ENCODE measurements at places on chromosomes 16 and 17. TPM values are rescaled to one million over a fixed set of nuclear protein-coding genes. Genes with fewer than 3 reads are reported as not detected.

- peaks cover 57% of the 10 kb centered on the region for H3K36me3 ChIP-seq
- H3K27me3 ChIP-seq: no peaks in the 10 kb centered on the region
- peaks cover 16% of the 10 kb centered on the region for H3K4me1 ChIP-seq
- DNase-seq: no peak
- H3K4me3 ChIP-seq: no peak overlapping the region
- H3K27ac ChIP-seq: peak overlapping the region; percentile 73
These were observed 35.4 kb upstream of the ARL6IP1 start for GRCh38 chr16:18836702-18837101.

DNA sequence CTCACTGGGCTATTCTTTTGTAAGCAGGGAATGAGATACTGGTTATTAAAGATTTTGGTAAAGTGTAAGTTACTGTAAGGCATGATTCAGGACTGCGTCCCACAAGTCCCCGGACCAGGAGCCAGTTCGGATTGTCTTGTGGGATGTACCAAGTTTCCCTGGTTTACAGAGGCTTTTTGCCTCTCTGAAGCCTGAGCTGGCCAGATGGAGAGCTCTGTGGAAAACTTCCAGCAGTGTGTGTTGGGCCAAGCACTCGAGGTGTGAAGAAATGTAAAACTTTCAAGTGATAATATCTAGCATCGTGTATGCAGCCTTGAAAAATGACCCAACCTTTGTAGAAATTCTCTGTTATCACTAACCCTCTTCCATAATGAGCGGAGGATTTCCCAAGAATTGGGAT, 2.4 kb downstream of the EPN2 start:
- H3K27ac ChIP-seq: no peak overlapping the region
- no peaks in the 10 kb centered on the region for H3K36me3 ChIP-seq
- H3K27me3 ChIP-seq: peaks cover 3% of the 10 kb centered on the region
- H3K4me1 ChIP-seq: peaks cover 4% of the 10 kb centered on the region
- DNase-seq: no peak

DNA sequence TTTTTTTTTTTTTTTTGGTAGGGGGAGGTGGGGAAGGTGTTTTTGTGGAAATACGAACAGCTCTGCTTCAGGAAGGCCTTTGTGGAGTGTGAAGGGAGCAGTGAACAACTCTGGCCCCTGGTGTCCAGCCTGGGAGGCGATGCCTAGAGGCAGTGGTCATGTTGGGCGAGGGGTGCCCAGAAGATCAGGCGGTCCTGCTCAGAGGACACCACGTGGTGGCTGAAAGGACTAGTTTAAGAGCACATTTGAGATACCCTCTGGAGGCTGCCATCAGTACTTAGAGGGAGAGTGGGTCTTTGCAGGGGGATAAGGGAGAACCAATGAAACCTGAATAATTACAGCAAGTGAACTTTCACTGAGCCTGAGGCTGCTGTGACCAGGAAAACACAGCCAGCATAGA, 40.1 kb upstream of the RHOT1 start:
- no peaks in the 10 kb centered on the region for H3K27me3 ChIP-seq
- H3K4me1 ChIP-seq: peaks cover 25% of the 10 kb centered on the region
- DNase-seq: no peak
- no peaks in the 10 kb centered on the region for H3K36me3 ChIP-seq
- no peak overlapping the region for H3K4me3 ChIP-seq

The GCGR gene
- not detected for total RNA-seq

DNA sequence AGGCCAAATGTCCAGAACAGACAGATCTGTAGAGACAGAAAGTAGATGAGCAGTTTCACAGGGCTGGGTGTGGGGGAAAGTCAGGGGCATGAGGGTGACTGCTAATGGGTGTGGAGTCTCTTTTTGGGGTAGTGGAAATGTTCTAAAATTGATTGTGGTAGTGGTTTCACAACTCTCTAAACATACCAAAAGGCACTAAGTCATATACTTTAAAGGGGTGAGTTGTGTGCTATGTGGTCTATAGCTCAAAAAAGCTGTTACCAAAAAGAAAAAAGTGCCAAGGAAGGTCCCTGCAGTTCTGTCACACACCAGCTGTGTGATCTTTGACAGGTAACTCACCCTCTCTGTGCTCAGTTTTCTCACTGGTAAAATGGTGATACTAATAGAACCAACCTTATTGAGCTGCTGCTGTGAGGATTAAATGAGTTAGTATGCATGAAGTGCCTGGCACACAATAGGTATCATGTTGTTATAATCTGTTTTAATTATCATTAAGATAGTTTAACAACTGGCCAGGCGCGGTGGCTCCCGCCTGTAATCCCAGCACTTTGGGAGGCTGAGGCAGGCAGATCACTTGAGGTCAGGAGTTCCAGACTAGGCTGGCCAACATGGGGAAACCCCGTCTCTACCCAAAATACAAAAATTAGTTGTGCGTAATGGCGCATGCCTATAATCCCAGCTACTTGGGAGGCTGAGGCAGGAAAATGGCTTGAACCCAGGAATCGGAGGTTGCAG, 10.3 kb downstream of the ITGAX start:
- H3K27me3 ChIP-seq: no peaks in the 10 kb centered on the region
- peaks cover 13% of the 10 kb centered on the region for H3K4me1 ChIP-seq
- no peak for DNase-seq
- no peak overlapping the region for H3K4me3 ChIP-seq
- H3K36me3 ChIP-seq: no peaks in the 10 kb centered on the region

DNA sequence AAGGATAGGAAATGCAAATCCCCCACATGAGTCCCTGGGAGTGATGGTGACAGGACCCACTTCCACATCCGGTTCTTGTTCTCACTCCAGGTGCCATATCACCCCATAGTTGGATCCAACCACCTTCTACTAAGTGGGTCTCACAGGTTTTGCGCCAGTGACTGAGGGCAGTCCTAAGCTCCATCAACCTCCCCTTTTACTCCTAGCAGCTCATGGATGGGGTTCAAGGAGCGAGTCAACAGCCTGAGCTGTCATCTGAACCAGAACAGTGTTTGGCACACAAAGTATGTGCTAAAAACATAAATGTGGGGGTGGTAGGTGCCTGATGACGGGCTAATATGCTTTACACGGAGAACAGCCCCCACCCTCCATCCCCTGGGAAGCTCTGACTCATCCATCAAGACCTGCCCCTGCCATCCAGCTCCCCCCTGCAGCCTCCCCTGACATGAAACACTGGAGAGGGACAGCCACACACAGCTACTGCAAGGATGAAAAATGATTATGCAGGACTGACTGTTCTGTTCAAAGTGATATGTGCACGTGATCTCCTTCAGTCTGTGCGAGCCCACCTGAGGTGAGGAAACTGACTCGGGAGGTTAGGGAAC, 143.2 kb upstream of the CDH5 start:
- no peak overlapping the region for H3K4me3 ChIP-seq
- no peaks in the 10 kb centered on the region for H3K4me1 ChIP-seq
- H3K27me3 ChIP-seq: peaks cover 3% of the 10 kb centered on the region
- DNase-seq: no peak
- H3K36me3 ChIP-seq: no peaks in the 10 kb centered on the region

DNA sequence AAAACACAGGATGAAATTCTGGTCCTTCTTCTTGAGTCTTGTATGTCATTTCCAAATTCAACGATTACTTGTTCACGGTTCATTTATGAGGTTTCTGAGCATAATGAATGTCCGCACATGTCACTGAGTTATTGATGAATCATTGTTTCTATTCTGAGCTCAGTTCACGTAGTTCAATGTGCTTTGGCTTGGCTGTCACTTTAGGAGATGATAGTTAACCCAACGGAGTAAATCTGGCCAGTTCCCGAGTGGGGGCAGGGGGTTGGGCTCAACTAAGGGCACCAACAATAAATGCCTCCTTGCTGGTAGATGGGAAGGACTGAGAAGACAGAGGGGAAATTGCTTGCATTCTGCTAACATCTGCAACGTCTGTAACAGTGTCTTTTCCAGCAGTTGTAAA, 239.4 kb upstream of the HSBP1 start:
- H3K27me3 ChIP-seq: peaks cover 2% of the 10 kb centered on the region
- no peaks in the 10 kb centered on the region for H3K4me1 ChIP-seq
- H3K36me3 ChIP-seq: no peaks in the 10 kb centered on the region
- DNase-seq: no peak

GRCh38 chr16:69706256-69706974, 19.9 kb downstream of the NQO1 start:
- H3K27ac ChIP-seq: no peak overlapping the region
- peaks cover 7% of the 10 kb centered on the region for H3K4me1 ChIP-seq
- H3K4me3 ChIP-seq: no peak overlapping the region
- no peak for DNase-seq
- no peaks in the 10 kb centered on the region for H3K27me3 ChIP-seq

DNA sequence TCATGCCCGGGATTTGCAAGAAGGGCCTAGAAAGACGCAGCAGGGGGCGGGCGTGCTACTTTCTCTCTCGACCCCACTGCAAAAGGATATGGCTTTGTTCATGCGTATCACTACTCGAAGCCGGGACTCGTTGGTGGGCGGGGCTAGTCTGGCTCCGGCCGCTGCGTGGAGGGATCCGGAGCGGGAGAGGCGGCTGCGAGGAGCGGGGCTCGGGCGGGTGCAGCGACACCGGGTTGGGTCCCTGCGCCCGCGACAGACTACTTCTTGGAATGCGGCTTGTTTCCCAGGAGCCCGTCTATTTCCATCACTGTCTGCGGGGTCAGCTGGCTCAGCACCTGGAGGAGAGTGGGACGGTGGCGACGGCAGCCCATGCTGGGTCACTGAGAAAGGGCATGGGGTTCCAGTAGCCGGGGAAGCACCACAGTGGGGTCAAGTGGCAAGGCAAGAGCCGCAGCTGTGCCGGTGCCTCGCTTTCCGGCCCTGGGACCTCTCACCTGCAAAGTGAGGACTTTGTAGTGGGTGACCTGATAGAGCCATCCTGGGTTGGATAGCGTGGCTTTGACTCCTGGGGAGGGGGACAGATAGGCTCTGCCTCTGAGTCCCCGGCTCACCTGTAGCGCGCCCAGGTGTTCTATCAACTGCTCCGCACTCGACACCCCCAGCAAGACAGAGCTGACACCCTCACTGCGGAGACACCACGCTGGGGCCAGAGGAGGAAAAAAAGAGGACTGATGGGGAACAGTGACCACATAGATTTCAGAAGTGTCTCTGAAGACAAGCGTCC, 6.6 kb downstream of the KCNAB3 start:
- peak overlapping the region; percentile 56 for H3K4me3 ChIP-seq
- H3K27ac ChIP-seq: peak overlapping the region; percentile 81
- peaks cover 23% of the 10 kb centered on the region for H3K4me1 ChIP-seq

DNA sequence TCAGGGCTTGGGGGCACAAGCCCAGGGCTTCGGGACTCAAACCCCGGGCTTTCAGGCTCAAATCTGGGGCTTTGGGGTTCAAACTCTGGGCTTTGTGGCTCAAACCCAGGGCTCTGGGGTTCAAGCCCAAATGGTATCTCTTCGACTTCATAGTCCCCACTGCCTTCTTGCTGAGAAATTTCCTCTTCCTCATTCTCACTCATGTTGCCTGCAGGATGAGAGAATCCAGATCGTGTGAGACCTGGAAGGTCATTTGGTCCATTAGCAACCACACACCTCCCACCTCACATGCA, 576 bp downstream of the ZNF768 start:
- H3K36me3 ChIP-seq: peaks cover 17% of the 10 kb centered on the region
- H3K4me3 ChIP-seq: peak overlapping the region; percentile 73
- no peak for DNase-seq
- no peaks in the 10 kb centered on the region for H3K27me3 ChIP-seq
- H3K4me1 ChIP-seq: peaks cover 33% of the 10 kb centered on the region

The CXCL16 gene
- 2.5 TPM for total RNA-seq

DNA sequence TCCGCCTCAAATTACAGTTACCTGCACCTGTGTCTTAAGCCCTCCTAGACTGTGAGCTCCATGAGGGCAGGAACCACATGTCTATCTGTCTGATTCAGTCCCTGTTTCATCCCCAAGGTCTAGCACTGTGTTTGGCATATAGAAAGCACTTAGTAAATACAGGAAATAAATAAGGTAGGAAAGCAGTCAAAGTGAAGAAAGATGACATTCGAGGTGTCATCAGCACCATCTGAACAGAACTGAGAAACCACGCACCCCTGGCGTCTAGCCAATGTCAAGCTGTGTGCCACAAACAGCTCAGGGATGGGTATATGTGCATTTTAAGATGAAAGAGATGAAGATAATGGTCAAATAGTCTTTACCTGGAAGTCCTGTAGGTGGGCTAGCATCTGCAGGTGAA, 79.6 kb upstream of the ATP2A3 start:
- peak overlapping the region; percentile 77 for H3K27ac ChIP-seq
- peaks cover 28% of the 10 kb centered on the region for H3K4me1 ChIP-seq
- H3K36me3 ChIP-seq: peaks cover 56% of the 10 kb centered on the region
- H3K4me3 ChIP-seq: no peak overlapping the region

- no peak overlapping the region for H3K27ac ChIP-seq
- no peak for DNase-seq
- no peak overlapping the region for H3K4me3 ChIP-seq
- no peaks in the 10 kb centered on the region for H3K27me3 ChIP-seq
- H3K36me3 ChIP-seq: no peaks in the 10 kb centered on the region
These were observed 20.9 kb downstream of the G6PC3 start for GRCh38 chr17:44091200-44091997.

- H3K4me1 ChIP-seq: peaks cover 8% of the 10 kb centered on the region
- peak; percentile 27 for DNase-seq
- no peak within 1 kb of the TSS for H3K27ac ChIP-seq
- H3K36me3 ChIP-seq: no peaks in the 10 kb centered on the region
- H3K27me3 ChIP-seq: peaks cover 58% of the 10 kb centered on the region
These were observed at the start of gene RHBDL3 for GRCh38 chr17:32265192-32265923. RHBDL3 (plus strand) TSS chr17:32265832; CDS start chr17:32266190, 358 bp downstream.

- H3K27me3 ChIP-seq: no peaks in the 10 kb centered on the region
- H3K36me3 ChIP-seq: peaks cover 47% of the 10 kb centered on the region
- peaks cover 20% of the 10 kb centered on the region for H3K4me1 ChIP-seq
- no peak for DNase-seq
These were observed 5.7 kb downstream of the TMED6 start for GRCh38 chr16:69345923-69346322.

DNA sequence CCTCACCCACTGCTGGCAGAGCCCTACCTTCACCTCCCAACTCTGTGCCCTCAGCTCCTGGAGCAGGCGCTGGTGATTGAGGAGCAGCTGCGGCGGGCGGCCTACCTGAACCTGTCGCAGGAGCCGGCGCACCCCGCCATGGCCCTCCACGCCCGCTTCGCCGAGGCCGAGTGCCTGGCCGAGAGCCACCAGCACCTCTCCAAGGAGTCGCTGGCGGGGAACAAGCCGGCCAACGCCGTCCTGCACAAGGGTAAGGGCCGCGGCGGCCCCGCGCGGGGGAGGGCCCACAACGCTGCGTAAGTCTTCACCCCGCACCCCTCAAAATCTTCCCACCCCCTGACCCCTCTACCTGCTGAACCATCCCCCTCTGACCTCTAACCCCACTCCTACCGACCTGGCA, 7.0 kb downstream of the RNF227 start:
- no peak overlapping the region for H3K27ac ChIP-seq
- H3K4me3 ChIP-seq: no peak overlapping the region
- peaks cover 55% of the 10 kb centered on the region for H3K36me3 ChIP-seq
- no peak for DNase-seq
- no peaks in the 10 kb centered on the region for H3K27me3 ChIP-seq

All from activated CD4-positive, alpha-beta T cell treated with anti-CD3 and anti-CD28 coated beads for 36 hours (primary cell).